ENCODE measurements at places on chromosomes 16 and 17. TPM values are rescaled to one million over a fixed set of nuclear protein-coding genes. Genes with fewer than 3 reads are reported as not detected.

KIF18B gene
- 1.4 TPM for total RNA-seq

AATF gene
- total RNA-seq, result 19.6 TPM

SEPTIN1 gene
- 1.2 TPM for total RNA-seq

USP43 gene
- total RNA-seq, result 5.1 TPM

DNAAF1 gene
- 6.5 TPM for total RNA-seq

DNAH3 gene
- 3.7 TPM for total RNA-seq
